Activated T-helper 1 cell treated with anti-CD3 and anti-CD28 coated beads, Interleukin-12 subunit alpha, Interleukin-12 subunit beta, Interleukin-2, Interleukin-4 antibody, amounts not matched to agents 30 ng/mL and 10 ng/mL and 1 ng/mL, durations not matched to agents 14 hours and 24 hours and 36 hours (primary cell): ENCODE measurements at places on chromosomes 5 and 9.

- no peak for DNase-seq
These were observed 44.7 kb upstream of the LCP2 start for GRCh38 chr5:170342153-170342725.

DNA sequence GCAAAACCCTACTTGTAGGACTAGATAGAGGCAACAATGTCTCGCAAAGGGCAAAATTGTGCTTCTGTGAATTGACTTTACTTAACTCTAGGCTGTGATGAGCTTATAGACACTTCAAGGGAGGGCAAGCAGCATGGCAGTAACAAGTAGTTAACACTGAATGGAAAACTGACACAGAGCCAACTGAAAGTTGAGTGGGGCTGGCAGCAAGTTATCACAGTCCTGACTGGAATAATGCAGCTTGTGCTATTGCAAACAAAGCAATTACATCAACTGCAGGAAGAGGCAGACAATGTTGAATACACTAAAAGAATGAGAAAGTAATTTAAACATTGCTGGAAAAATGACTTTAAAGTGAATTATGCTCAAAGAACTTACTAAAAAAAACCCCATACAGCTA, 62.2 kb downstream of the RNF38 start:
- no peak for DNase-seq

DNA sequence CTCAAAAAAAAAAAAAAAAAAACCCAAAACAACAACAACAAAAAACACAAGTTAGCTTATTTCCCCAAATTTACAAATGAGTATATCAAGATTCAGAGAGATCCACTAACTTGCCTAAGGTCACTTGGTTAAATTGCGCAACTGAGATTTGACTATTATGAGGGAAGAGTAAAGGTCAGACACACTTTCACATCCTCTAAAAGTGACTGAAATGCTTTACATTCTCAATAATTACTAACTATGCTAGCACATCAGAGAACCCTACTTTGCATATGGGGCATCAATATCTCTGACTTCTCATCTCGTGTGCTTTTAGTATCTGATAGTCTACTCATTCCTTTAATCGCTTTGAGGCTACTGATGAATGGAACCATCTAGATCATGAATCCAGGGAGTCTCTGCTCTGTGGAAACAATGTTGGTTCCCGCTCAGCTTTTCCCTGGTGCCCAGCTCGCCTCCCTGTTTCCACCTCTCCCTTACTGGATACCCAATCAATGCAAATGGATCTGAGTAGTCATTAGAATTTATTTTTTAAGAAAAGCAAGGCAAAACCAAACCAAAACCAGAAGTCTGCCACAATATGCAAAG, 182.1 kb upstream of the TRIM32 start:
- DNase-seq = no peak

- DNase-seq = no peak
These were observed 82.7 kb upstream of the TAF11L2 start for GRCh38 chr5:17415321-17415758.
